CD4-positive, alpha-beta T cell treated with Interleukin-6 for 4 hours (primary cell): ENCODE measurements at places on chromosomes 11 and 22.

- no peak for DNase-seq
Observed at GRCh38 chr22:19880786-19881569, 26.3 kb upstream of the GNB1L start.

GRCh38 chr11:93740031-93740729 is 1.1 kb downstream of the TAF1D start:
- DNase-seq, result peak; percentile 28

DNA sequence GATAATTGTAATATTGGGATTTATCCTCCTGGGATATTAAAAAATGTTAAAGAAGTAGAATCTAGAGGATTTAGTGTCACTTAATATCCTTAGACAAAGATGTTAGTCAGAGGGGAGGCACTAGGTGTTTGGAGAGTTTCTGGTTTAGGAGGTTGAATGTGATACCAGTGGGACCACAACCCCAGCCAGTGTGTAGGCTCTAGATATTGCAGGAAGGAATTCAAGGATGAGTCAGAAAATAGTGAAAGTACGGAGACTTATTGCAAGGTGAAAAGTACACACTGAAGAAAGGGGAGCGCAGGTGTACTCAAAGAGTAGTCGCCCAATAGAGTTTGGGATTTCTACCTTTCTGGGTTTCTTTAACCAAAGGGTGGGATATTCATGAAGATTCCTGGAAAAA is 5.7 kb upstream of the TMEM41B start:
- DNase-seq, result no peak

- DNase-seq, result no peak
Observed at GRCh38 chr11:37721485-37721884, 1123.4 kb upstream of the RAG2 start.

GRCh38 chr22:22820626-22821025 is 67.0 kb upstream of the IGLL5 start:
- DNase-seq, result peak; percentile 57

GRCh38 chr11:7936615-7937014 is 4.9 kb downstream of the OR10A3 start:
- no peak for DNase-seq

DNA sequence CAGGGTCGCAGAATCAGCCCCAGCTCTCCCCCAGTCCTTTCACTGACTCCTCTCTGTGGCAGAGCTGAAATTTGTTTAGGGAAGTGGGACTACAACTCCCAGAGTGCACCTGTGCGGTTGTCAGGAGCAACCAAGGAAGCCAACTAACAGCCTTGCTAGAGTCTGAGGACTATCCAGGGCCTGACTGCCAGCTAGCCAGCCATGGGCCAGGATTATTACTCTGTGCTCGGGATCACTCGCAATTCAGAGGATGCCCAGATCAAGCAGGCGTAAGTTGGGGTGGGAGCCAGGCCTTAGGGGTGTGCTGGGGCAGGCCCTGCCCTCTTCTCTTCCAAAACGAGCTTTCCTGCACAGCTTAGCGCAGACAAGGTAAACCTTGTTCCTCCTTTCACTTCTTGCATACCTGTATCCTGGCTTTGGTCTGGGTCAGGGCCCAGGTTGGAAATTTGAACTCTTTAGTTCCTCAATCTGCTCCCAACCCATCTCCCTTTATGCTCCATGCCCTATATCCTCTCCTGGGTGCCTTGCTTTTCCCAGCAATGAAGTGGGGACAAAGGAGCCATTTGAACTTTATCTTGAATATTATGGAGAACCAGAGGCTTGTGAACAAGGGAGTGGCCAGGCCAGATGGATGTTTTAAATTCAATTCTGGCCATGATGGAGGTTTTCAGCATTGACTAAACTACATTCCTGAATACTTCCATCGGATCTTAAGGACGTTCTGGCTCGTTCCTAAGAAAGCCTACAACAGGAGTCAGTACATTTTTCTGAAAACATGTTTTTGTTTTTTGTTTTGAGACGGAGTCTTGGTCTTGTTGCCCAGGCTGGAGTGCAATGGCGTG is at the start of gene DNAJB13:
DNAJB13 (plus strand) TSS at position 158 of the 842 bp plus-strand sequence; CDS start at position 202, 44 bp downstream.
- DNase-seq, result no peak

- no peak for DNase-seq
Observed at GRCh38 chr22:43363315-43364168, 20.4 kb upstream of the SCUBE1 start.

GRCh38 chr11:84292006-84292405 is 1005.8 kb upstream of the CCDC90B start:
- DNase-seq, result no peak

DNA sequence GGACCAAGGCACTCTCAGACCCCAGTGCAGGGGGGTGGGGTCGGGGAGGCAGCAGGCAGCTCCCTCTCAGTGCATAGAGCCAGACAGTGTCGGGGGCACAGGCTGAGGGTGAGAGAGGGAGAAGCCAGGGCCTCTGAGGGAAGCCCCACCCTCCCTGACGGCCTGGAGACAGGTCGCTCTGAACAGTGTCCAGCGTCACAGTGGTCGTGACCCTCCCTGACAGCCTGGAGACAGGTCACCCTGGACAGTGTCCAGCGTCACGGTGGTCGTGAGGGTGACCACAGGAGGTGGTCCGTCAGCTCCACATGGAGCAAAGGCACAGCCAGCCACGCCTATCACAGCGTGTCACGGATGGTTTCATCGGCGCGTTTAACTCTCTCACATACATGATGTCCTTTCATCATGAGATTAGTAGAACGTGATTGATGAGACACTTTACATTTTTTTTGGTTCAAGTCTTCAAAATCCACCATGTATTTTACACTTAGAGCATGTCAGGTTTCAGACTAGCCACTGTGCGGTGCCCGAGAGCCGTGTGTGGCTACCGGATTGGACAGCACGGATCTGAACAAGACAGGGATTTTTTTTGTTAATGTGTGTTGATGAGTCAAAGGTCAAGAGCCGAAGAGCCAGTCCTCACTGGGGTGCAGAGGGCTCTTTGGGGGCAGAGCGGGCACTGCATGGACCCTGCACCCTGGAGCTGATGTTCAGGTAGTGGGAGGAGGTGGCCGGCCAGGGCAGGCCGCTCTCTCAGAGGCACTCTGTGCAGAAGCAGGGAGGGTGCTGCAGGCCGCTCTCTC is 23.9 kb upstream of the PANX2 start:
- DNase-seq, result no peak

- DNase-seq, result no peak
Observed at GRCh38 chr22:44623771-44624510, 78.1 kb upstream of the PRR5 start.

GRCh38 chr11:70915158-70915985 is 337.0 kb downstream of the SHANK2 start:
- no peak for DNase-seq

DNA sequence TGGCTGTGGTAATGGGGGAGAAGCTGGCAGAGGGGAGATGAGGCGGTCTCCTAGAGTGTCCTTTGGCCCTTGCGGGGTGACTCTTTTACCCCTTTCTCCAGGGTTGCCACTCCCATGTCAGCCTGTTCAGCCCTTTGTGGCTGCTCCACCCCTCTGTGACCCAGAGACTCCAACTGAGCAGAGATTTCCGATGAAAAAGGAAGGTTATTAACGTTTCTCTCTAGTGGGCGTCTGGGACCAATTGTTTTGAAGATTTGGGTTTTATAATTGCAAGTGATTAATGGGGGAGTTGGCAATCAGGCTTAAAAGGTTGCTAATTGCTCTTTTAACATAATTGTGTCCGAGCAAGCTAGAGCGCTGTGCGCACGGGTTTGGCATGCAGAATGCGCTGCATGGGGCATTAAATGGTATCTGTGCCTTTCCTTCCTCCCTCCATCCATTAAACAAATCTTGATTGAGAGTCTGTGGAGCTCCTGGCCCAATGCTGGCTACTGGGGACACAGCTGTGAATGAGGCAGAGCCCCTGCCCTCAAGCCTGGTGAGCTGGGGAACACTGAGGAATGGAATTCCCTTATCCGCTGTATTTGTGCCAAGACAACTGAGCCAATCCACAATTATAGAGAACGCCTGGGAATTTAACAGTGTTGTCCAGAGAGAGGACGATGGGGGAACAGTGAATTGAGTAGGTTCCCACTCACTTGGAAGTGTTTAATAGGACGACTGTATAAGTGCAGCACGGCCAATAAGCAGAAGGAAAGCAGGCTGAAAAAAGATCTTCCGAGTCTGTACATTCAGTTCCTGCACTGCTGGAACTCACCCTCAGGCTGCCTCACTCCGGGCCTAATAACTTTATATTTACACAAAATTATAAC is 295.9 kb downstream of the MIAT start:
- no peak for DNase-seq

- DNase-seq, result no peak
Observed at GRCh38 chr11:4095509-4096230, 1.1 kb downstream of the RRM1 start.

GRCh38 chr22:17890245-17890671 is 116.0 kb upstream of the BID start:
- no peak for DNase-seq

DNA sequence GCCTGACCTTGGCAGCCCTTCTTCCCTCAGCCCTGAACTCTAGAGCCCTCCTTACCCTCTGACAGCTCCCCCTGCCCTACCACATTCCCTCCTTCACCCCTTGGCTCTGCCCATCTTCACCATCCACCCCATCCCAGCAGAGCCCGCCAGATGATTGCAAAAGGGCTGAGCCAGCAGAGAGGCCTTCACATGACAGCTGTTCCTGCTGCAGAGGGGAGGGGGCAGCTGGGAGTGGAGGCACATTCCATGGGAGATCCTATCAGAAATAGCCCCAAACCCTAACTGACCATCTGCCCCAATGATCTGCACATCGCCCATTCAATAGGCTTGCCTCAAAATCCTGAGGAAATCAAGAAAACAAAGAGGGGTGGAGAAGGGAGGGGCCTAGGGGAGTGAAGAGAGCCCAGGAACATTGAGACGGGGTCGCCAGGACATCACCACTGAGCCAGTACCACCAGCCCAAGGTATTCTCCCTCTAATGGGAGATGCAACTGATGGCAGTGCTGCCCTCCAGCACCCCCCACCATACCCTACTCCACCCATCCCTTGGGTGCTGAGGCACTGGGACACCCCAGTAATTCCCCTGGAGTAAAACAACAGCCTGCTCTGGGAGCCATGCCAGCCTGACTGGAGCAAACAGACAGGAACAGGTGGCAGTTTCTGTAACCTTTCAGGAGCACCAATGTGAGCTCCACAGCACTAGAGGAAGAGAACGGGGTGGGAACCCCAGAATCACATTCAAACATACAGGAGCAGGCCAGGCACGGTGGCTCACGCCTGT is 8.0 kb upstream of the AHNAK start:
- no peak for DNase-seq
